ENCODE measurements at places on chromosomes 1 and 21.

DNA sequence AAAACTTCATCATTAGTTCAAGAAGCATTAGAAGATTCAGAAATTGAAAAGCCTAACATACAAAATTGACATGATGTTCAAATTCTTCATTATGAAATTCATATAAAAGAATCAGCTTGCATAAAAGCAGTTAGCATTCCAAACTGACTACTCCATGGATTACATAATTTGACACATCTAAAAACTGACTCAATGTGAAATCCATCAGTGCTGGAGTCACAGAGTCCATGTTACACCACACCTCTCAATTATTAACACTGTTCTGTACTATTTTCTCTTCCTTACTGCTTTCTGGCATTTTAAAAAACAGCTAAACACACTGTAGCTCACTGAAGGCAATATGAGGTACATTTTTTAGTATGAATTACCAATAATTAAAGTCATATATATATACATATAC, 28.0 kb downstream of the ARHGAP29 start:
- H3K27me3 ChIP-seq, result no peaks in the 10 kb centered on the region
- H3K4me1 ChIP-seq, result no peaks in the 10 kb centered on the region
- H3K36me3 ChIP-seq, result no peaks in the 10 kb centered on the region
- no peak for DNase-seq
- H3K27ac ChIP-seq, result no peak overlapping the region

- no peaks in the 10 kb centered on the region for H3K27me3 ChIP-seq
- no peak for DNase-seq
- no peaks in the 10 kb centered on the region for H3K4me1 ChIP-seq
- no peaks in the 10 kb centered on the region for H3K36me3 ChIP-seq
Measured at GRCh38 chr1:167185974-167186657, 34.6 kb upstream of the POU2F1 start.

DNA sequence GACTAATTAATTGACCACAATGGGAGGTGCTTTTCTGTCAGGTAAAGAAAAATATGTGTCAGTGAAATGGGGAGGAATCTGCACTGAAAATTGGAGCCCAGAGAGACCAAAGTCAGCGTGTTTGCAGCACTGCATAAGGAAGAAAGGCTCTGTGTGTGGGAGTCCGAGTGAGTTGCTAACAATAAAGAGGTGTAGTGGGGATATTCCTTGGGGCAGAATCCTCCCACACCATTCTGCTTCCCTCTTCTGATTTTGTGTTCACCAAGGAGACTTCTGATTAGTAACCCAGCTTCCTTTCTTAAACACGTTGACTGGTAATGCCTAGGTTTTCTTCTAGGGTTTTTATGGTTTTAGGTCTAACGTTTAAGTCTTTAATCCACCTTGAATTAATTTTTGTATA, 240.5 kb downstream of the RPS6KC1 start:
- no peaks in the 10 kb centered on the region for H3K36me3 ChIP-seq
- no peak overlapping the region for H3K27ac ChIP-seq
- no peaks in the 10 kb centered on the region for H3K4me1 ChIP-seq
- no peak overlapping the region for H3K4me3 ChIP-seq

DNA sequence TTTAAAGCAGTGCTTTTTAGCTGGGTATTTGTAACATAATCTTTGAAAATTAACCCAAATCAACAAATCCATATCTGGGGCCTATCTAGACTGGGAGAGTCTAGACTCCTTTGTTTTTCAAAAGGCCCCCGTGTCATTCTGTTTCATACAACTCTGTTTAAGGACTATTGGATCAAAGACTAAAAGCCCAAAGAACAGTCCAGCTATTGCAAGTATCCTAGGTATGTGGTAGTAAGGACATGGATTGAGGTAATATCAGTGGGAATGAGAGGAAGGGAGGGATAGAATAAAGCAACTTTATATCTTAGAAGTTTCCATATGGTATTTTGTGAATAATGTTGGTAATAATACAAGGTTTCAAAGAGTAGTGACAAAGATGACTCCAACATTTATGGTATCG, 18.2 kb downstream of the KIF1B start:
- H3K27me3 ChIP-seq, result no peaks in the 10 kb centered on the region
- no peak for DNase-seq
- no peaks in the 10 kb centered on the region for H3K36me3 ChIP-seq
- H3K4me1 ChIP-seq, result peaks cover 21% of the 10 kb centered on the region
- no peak overlapping the region for H3K4me3 ChIP-seq
- H3K27ac ChIP-seq, result no peak overlapping the region

- H3K27me3 ChIP-seq, result no peaks in the 10 kb centered on the region
- no peak overlapping the region for H3K4me3 ChIP-seq
- H3K36me3 ChIP-seq, result peaks cover 11% of the 10 kb centered on the region
- no peak for DNase-seq
- H3K4me1 ChIP-seq, result no peaks in the 10 kb centered on the region
Measured at GRCh38 chr1:150683914-150684313, 13.0 kb downstream of the GOLPH3L start.

- H3K27ac ChIP-seq, result no peak overlapping the region
- no peaks in the 10 kb centered on the region for H3K27me3 ChIP-seq
- no peaks in the 10 kb centered on the region for H3K36me3 ChIP-seq
Measured at GRCh38 chr21:36422279-36423098, 37.3 kb downstream of the CHAF1B start.

GRCh38 chr1:181189691-181190363, 101.3 kb downstream of the IER5 start:
- H3K36me3 ChIP-seq, result no peaks in the 10 kb centered on the region
- H3K4me3 ChIP-seq, result peak overlapping the region; percentile 30
- peak; percentile 65 for DNase-seq
- H3K27ac ChIP-seq, result no peak overlapping the region

GRCh38 chr1:1088801-1089680, 14.9 kb upstream of the RNF223 start:
- H3K36me3 ChIP-seq, result no peaks in the 10 kb centered on the region
- no peak for DNase-seq
- H3K27ac ChIP-seq, result no peak overlapping the region
- H3K27me3 ChIP-seq, result no peaks in the 10 kb centered on the region
- no peak overlapping the region for H3K4me3 ChIP-seq
- no peaks in the 10 kb centered on the region for H3K4me1 ChIP-seq

All from ascending aorta (tissue), 2 donors.